Stimulated activated CD4-positive, alpha-beta T cell treated with anti-CD3 and anti-CD28 coated beads, Interleukin-2, amount 100 ng/mL, for 4 hours (primary cell): ENCODE measurements at places on chromosomes 5 and 9.

DNA sequence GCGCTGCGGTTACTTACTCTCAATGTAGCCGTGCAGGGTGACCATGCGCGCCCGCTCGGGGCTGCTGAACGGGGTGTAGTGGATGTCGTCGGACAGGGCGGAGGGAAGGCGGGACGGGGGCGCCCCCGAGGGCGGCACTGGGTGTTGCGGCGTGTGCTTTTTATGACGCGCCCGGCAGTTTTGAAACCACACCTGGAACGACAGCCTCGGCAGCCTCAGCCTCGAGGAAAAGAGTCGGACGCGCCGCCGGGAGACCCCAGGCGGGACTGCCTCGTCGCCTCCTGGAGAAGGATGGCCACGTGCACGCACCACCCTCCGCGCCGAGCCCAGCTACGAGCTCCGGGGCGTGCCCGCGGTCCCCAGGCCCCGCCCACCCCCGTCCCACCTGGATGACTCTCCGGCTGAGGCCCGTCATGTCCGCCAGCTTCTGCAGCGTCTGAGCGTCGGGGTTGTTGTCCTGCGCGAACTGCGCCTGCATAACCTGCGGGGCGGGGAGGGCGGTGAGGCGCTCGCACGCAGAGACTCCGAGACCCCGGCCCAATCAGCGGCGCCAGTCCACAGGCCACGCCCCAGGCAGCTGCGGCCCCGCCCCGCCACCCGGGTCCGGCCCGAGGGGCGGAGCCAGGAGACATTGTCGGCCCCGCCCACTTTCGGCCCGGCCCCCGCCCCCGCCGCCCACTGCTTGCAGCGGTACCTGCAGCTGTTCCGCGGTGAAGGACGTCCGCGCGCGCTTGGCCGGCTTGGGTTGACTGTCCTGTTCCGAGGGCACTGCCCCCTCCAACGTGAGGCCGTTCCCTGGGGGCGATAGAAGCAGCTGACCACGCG, 15.0 kb downstream of the LHX6 start:
- peak; percentile 25 for DNase-seq

GRCh38 chr5:7015586-7016256, 302.5 kb downstream of the TENT4A start:
- DNase-seq = no peak

DNA sequence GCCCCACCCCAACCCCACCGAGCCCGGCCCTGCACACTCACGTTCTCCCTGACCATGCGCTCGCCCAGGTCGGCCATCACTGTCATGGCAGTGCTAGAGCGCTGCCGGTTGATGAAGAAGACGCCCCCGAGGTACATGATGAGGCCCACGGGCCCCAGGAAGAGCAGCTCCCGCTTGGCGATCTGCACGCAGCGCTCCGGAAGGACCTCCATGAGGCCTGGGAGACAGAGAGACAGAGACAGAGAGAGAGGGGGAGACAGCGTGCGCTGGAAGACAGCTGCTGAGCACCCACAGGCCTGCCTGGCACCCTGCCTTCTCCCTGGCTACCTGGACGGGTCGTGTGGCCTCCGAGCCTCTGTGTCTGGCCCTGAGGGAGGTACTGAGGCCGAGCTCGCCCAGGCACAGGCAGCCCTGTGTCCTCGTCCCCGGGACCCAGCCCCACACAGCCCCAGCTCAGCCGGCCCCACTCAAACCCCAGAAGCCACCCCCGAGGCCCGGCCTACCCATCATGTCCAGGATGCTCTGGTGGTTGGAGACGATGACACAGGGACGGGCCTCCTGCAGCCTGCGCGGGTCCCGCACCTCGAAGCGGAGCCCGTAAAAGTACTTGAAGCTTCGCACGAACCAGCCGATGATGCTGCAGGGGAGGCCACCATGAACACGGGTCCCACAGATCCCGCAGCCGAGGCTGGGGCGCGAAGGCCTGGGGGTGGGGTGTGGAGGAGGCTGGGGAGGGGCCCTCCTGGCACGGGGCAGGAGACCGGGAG, 10.2 kb downstream of the AGPAT2 start:
- no peak for DNase-seq

- DNase-seq = no peak
Observed at GRCh38 chr5:150960791-150961396, 56.1 kb upstream of the ZNF300 start.

GRCh38 chr5:10073441-10074104, 176.1 kb downstream of the ATPSCKMT start:
- DNase-seq = no peak

GRCh38 chr5:54518146-54518817, 723 bp downstream of the SNX18 start:
- DNase-seq = peak; percentile 46

GRCh38 chr9:2166203-2166602, 151.1 kb downstream of the SMARCA2 start:
- DNase-seq = no peak

DNA sequence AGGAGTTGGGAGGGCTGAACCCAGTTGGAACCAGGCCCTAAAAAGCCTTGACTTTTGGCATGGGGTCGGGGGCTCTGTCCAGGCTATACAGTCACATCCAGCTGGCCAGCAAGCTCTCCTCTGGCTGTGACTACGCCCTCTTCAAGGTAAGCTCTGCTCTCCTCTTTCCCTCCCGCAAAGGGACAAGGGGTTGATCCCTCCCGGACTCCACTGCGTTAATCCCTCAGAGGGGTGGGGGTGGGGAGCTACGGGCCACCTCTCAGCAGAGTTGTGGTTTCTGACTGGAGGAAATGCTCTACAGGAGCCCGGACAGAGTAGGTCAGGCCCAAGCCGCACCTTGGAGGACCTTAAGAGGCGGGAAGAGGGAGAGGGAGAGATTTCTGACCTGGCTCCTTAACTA, 3.0 kb upstream of the TSPAN17 start:
- DNase-seq = no peak

- peak; percentile 47 for DNase-seq
Observed at GRCh38 chr5:175657593-175658271, at the start of gene HRH2. HRH2 (plus strand) TSS chr5:175658071; CDS start chr5:175683234, 25,163 bp downstream.

GRCh38 chr5:10607666-10608073, 43.8 kb downstream of the ANKRD33B start:
- DNase-seq = no peak

GRCh38 chr9:16726718-16727451, 143.6 kb downstream of the BNC2 start:
- no peak for DNase-seq

DNA sequence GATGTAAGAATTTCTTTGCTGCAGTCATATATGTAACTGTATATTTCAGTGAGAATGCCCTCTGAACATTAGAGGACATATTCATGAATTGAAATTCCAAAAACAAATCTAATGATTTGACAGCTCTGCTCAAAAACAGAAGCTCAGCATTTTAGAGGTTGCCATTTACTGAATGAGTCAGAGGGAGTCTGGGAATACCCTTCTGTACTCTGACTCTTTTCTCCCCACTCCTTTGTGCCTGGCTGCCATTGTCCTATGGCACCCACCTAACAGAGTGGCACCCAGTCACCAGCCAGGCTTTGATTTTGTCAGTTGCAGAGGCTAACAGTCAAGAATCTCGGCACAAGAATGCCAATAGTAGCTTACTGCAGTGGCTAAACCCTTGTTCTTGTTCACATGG, 133.6 kb downstream of the ATG10 start:
- DNase-seq = no peak

- no peak for DNase-seq
Observed at GRCh38 chr9:94584555-94584954, 9.1 kb downstream of the FBP2 start.

GRCh38 chr9:137170486-137171148, 766 bp upstream of the LRRC26 start:
- no peak for DNase-seq
